ENCODE measurements at places on chromosomes 12 and 14.

- no peak for DNase-seq
Measured at GRCh38 chr14:77988096-77988870, 181.9 kb upstream of the NRXN3 start.

- no peak for DNase-seq
Measured at GRCh38 chr12:56338308-56339157, at the start of gene IL23A. TSS of gene IL23A (plus strand) at chr12:56338884. CDS start at chr12:56339045, 161 bp downstream.

DNA sequence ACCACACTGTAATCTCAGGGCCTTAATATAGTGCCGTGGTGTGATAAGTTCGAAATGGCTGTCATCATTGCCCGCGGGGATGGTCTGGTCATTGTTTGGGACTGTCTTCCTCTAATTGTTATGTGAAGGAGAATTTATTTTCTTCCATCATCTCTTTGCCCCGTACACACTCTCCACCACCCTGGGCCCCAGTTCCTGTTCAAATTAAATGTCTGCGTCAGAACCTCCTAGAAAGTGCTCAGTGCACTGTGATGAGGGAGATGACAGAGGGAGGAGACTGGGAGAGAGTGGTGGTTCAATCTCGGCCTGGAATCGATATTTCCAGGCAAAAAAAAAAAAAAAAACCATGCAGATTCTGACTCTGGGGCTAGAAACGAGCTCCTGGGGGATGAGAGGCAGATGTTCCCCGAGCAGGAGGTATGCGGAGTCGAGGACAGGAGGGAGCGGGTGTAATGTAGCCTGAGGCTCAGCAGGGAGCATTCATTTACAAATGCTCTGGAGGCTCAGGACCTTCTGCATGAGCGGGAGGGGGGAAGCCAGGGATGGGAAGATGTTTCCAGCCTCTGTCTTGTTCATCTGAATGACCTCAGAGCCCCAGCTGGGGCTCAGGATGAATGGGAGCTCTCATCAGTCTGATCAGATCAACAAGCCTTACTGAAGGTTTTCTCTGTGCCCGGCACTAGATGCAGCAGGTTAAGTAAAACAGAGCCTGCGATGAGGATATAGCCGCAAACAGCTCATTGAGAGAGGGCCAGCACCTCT is 219.5 kb downstream of the TBX5 start:
- DNase-seq = peak; percentile 57

DNA sequence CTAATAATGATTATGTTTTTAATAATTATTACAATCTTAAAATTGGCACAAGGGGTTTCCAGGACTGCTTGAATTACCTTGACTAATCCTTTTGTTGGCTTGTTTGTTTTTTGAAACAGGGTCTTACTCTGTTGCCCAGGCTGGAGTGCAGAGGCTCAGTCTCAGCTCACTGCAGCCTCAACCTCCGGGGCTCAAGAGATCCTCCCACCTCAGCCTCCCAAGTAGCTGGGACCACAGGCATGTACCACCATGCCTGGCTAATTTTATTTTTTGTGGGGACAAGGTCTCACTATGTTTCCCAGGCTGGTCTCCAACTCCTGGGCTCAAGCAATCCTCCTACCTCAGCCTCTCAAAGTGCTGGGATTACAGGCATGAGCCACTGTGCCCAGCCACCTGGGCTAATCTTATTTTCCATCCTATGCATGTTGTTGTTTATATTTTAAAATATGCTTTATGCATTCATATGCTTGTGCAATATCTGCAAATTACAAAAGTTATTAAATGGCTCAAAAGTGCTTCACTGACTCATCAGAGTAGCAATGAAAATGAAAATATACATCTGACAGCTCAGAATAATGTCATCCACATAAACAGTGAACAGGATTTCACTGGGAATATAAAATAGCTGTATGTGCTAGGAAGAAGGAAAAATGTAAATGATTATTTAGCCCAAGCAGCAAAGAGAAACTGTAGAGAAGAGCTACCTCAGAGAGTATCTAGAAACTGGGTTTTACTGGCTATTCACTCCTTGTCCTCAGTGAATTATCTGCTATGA is 24.8 kb upstream of the PLEKHG6 start:
- DNase-seq = no peak

DNA sequence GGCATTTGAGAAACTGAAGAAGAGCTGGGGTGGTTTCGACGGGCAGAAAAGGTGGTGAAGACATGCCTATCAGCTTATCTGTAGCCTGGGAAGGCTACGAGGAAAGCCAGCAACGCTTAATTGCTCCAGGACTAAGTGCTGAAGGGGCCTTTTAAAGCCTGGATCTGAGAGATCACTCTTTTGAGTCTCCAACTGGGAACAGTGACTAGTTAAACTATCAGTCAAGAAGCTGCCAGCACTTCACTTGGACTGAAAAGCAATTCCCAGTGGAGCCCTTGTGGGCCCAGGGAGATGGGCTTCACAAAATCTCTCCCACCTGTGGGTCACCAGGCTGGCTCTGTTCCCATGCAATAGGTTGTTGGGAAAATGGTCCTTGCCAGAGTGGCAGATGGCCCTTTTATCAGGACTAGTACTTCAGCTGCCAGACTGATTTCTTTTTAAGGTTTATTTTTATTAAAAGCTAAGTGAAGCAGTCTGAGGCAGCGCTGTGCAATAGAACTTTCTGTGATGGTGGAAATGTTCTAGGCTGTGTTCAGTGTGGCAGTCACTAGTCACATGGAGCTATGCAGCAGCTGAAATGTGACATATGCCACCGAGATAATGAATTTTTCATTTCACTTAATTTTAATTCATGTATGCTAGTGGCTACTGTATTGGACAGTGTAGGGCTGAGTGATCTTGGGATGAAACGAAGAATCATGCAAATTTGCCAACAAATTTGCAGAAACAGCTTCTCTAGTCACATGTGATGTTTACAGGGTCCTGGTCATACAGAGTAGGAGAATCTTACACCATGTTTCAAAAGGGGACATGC is 276.8 kb downstream of the PCNX1 start:
- no peak for DNase-seq
